ENCODE measurements at places on chromosomes 2 and 18. TPM values are rescaled to one million over a fixed set of nuclear protein-coding genes. Genes with fewer than 3 reads are reported as not detected.

The GAD1 gene
- polyA plus RNA-seq, result not detected

The GPR45 gene
- not detected for polyA plus RNA-seq

- no peak for DNase-seq
Observed at GRCh38 chr2:74884118-74884762, 50.3 kb downstream of the HK2 start.

DNA sequence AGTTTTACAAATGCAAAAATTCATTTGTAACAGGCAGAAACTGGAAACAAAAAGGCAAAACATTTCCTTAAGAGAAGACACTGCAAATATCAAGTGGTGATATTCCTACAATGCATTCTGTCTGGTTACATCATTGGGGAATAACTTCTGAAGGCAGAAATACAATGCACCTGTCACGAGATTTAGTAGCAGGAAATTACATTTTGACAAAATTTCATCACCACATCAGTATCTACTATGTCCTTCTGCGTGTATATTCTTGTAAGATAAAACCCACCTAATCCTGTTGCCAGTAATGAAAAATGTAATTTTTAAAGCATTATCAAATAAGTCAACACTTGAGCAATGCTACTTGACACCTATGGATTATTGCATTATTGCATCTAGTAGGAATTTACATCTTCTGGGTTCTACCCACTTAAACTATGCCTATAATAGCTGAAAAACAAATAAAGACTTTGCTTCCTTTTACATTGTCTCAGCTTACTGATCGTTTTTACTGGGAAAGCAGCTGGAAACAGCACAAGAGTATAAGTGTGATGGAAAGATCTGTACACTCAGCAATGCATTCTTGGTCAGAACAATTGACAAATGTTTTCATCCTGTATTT is 59.5 kb downstream of the IRS1 start:
- DNase-seq, result no peak

The AKAIN1 gene
- polyA plus RNA-seq, result not detected

DNA sequence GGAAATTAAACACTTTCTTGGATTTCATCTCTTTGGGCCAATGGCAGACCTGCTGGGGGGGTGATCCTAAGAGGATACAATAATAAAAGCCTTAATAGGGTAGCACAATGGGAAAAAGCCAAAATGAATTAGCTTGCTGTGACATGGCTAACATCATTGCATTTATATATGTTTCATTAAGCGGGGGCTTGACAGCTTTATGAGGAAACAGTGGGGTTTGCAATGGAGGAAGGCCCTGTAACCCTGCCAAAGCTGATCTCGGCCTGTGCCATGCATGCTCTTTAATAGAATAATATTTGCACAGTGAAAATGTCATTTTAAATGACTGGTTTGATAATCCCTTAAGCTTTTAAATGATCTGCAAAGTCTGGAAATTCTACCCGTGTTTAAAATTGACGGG is 291.5 kb downstream of the SLC4A3 start:
- no peak for DNase-seq

DNA sequence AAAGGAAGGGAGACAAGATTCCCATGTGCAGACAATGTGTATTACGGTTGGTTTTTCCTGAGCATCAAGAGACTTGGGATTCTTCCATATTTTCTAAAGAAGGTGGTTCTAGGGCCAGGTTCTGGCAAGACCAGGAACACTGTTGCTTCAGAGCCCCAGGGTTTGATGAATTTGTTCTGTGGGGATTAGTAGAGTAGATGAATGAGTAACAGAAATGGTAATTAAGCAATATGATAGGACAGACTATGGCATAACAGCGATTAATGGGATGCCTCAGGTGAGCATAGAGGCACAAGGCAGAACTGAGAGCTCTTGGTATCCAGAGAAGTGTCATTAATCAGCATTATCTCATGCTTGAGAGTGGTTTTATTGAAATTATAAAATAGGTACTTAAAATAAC is 82.8 kb upstream of the PNPT1 start:
- no peak for DNase-seq

- no peak for DNase-seq
Observed at GRCh38 chr2:120103723-120104467, 91.0 kb downstream of the EPB41L5 start.

GRCh38 chr2:216688731-216689340 is 6.5 kb downstream of the IGFBP5 start:
- no peak for DNase-seq

GRCh38 chr2:9229470-9229820 is 22.8 kb downstream of the ASAP2 start:
- no peak for DNase-seq

The BCL11A gene
- polyA plus RNA-seq, result 0.43 TPM

DNA sequence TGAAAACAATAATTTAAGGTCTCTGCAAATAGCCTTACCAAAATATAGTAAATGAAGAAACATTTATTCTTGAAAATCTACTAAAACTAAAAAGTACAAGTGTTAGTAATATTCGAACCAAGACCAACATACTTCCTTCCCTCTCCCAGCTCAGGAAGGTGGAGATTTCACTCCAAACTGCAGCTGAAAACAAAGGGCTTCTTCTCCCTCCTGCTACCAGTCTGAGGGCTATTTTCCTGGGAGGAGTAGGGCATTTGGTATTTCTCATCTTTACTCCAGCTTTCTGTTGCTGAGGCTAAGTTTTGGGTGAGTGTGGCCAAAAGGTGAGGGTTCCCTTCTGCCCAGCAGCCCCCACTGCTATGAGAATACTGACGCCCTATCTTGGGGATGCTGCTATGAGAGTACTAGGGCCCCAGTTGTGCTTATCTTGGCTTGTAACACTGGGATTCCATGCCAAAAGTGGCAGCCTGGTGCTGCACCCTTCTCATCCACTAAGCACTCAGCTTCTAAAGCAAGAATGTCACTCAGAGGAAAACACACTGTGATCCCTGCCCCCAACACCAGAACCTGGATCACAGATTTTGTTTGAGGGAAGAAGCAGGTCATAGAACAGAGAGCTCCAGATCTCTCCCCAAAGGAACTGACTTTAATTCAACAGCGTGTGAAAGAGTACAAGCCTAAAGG is 130.7 kb upstream of the KLF7 start:
- DNase-seq, result no peak

GRCh38 chr2:159706385-159706980 is 5.8 kb upstream of the MARCHF7 start:
- DNase-seq, result no peak

DNA sequence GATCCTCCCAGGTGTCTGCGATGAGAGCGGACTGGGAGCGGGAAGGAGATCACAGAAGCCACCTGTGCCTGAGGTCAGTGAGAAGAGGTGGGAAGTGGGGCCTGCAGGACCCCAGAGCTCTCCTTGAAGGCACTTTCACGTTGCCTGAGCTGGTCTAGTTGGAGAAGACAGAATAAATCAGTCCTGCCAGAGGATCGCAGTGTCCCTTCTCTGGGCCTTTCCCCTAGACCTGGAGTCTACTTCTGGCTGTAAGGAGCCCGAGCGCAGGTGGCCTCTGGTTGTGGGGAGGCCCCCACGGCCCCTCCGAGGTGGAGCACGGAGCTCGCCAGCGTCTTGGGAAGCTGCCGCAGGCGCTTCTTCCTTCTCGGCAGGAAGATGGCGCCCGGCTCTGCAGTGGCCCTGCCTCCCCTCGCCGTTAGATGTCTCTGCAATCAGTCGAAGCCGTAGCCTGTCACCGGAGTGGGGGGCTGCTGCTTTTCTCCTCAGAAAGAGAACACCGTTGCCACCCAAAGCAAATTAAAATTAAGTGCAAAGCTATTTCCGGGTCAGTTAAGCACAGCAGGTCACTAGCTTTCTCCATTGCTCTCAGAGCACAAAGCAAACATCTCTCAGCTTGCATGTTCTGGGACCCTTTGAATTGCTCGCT is 212.0 kb upstream of the MYT1L start:
- DNase-seq, result no peak

The EVX2 gene
- not detected for polyA plus RNA-seq

Data from liver (tissue), 10 donors.